Hematopoietic multipotent progenitor cell treated with erythropoietin and hydrocortisone succinate and interleukin-3 and kit ligand, for 15 days (in vitro differentiated cells): ENCODE measurements at places on chromosomes 5 and 9.

GRCh38 chr5:137407090-137407489 lies 92.0 kb downstream of the SPOCK1 start:
- no peak for DNase-seq

DNA sequence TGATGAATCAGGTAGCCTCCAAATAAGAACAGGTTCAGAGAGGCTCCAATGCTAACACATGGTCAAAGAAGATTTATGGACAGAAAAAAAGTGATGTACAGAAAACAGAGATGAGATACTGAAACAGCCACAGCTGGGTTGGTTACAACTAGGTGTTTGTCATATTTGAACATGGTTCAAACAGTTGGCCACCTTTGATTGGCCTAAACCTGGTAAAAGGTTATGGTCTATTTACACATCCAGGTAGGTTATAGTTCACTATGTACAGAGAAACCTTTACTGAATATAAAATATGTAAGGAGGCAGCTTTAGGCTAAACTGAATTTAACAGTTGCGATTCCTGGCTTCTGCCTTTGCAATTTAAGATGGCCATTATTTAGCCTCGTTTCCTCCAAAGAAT lies 134.0 kb upstream of the ZNF366 start:
- DNase-seq = no peak

DNA sequence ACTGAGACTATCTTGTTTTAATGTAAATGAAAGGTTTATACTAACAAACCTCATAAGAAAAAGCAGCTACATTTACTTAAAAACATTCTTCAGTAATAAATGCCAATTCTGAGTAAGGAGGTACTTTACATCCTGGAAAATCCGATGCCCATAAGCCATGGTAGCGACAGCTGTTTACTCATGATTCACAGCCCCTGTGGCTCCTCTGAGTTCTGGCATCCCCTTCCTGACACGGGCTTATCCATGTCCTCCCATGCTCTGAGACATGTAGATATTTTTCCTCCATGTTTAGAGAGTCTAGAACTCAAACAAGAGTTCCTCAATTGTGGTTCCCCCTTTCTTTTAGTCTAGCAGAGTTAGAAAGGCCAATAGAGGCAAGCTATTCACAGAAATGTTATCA lies 63.1 kb upstream of the DEPDC1B start:
- DNase-seq = no peak

GRCh38 chr9:4855841-4856240 lies 63.1 kb downstream of the RCL1 start:
- peak; percentile 46 for DNase-seq

DNA sequence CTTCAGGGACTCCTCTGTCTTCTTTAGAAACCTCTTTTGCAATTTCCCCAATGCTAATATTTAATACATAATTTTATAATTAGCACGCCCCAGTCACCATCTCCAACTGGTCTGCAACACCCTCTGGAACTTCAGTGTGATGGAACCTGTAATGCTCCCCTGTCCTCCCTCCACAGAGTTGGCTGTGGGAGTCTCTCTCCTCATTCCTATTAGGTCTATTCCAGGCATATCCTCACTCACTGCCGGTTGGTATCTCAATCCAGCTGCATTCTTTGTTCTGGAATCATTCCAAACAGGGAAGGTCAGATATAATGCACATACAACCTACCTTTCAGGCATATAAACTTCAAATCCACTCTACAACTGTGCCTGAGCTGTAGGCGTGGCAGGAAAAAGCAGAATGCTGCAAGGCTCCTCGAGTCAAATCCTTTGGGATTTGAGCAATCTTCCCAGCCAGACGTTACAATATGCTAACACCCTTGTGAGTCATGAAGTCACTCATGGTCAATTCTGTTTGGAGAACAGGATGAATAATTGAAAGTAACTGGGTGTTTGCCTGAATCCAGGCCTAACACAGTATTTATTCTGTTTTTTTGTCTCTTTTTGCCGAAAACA lies 293.8 kb downstream of the CWC27 start:
- no peak for DNase-seq

GRCh38 chr5:8865266-8865665 lies 680.6 kb downstream of the SEMA5A start:
- DNase-seq = no peak

DNA sequence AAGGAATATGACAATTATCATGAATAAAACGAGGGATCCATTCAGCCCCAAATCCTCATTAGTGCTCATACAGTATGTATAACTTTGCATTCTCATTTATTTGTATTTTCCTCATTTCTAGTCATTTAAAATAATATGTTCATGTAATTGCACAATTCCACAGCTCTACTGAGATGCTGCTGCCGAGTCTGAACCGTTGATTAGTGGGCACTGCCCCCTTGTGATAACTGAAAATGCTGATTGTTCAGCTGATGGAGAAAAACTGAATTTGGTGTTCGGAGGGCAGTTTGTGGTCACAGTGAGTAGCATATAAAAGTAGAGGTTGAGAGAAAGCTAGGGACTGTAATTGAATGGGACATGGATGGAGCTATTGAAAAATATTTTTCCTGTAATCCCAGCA lies 12.2 kb upstream of the GPR151 start:
- DNase-seq = no peak

DNA sequence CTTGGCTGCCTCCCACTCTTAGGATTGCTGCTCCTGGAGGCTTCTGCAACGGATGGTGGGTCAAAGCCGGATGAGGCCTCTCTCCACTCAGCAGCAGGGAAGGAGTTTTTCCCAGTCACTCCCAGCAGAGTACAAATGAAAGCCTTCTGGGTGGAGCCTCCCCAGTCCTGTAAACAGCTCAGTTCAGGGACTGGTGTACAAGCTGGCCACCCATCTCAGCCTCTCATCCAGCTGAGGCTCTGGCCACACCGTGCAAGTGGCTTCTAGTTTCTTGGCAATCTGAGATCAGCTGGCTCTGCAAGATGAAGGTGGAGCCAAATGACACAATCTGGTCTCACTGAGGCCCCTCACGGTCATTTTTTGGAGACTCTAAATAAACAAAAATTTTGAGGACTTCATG lies 10.0 kb downstream of the GPX3 start:
- no peak for DNase-seq

GRCh38 chr5:68428231-68428811 lies 212.8 kb downstream of the PIK3R1 start:
- DNase-seq = peak; percentile 96

DNA sequence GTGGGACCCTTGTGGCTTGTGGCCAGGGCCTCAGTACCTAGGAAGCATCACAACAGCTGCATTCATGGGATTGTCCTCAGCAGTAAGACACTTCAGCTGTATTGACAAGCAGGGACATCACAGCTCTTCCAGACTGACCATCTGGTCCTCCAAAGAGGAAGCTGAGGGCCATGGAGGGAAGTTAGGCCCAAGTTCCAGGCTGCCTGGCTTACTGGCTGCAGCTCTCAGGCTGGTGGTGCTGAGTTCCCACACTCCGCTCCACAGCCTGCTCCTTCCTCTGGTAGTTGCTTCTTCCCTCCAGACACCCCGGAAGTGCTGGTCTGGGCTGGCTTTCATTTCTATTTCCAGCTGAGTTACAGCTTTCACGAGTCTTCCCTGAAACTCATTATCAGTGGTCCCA lies 5.7 kb upstream of the STING1 start:
- no peak for DNase-seq

DNA sequence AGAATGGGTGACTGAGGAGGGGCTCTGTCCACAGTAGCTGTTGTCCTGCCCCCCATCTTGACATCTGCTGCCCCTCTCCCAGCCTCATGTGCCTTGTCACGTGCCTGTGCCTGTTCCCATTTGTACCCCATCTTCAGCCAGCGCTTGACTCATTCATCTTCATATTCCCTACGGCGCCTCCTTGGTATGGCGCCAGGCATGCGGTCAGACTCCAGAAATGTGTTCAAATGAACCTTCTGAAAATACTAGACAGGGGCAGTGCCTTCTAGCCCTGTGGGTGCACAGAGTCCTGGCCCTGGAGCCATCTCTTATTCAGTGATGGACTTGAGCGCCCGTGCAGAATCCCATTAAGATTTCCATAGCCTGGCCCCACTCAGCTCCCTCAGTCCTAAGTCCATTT lies 46.2 kb downstream of the CFAP77 start:
- DNase-seq = no peak

- DNase-seq = no peak
These were observed 395.8 kb upstream of the ADAMTSL1 start for GRCh38 chr9:18077941-18078678.

DNA sequence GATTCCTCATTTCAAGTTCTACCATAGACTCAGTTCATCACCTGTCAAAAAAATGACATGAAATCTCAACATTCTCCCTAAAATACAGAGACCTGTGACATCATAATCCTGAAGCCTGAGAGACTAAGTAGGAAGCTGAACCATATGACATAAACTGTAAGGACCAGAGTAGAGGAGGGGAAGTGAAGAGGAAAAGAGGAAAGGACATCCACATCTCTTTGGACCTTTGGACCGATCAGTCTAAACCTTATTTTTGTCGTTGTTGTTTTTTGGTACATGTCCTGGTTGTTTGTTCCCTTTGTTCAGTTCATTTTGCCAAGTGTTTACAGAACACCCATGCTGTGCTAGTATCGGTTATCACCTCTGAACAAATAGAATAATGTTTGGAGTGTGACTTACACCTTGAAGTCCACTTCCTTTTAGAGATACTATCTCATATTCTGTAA lies 41.9 kb downstream of the LURAP1L start:
- no peak for DNase-seq

DNA sequence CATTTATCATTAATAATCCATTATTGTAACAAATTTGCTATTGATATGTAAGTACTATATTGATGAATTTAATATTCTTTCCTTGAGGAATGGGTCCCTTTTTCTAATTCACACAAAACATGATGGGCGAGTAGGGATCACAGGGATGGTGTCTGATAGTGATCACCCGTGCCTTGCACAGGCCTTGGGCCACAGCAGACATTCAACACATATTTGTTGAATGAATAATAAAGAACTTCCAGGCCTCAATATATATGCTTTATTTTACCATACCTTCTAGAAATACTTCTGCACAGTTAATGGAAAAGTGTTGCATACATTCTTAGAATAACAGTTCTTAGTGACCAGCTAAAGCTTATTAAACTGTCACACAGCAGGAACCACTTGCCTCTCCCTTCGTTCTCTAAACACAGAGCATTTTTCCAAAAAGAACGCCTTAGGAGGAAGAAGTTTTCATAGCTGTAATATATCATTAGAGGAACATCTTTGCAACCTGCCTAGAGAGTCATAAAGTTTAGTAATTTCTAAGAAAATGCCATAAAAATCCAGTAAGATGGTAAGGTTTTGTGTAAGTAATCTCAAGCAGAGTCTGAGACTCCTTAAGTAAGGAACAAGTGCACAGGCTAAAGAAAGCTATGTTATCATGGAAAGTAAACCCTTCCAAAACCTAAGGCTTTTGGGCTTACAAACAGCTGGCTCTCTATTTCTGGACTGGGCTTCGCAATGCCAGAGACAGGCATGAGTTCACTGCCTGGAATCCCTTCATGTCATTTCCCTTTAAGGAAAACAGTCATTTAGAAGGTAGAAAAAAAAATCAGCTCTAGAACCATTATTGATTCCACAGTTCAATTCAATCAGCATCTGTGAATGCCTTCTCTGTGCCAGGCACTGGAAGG lies 17.7 kb downstream of the TTLL11 start:
- no peak for DNase-seq
